Spleen (tissue), 13 donors: ENCODE measurements at places on chromosomes 7 and 10. TPM values are rescaled to one million over a fixed set of nuclear protein-coding genes. Genes with fewer than 3 reads are reported as not detected.

UBN2 gene
- 19.1 TPM for total RNA-seq

CSGALNACT2 gene
- total RNA-seq: 34.3 TPM

TAS2R3 gene
- 4.0 TPM for total RNA-seq

EPHA1 gene
- 4.5 TPM for total RNA-seq

ENTPD1 gene
- 64.1 TPM for total RNA-seq

SCART1 gene
- total RNA-seq: 7.9 TPM

MMP21 gene
- 0.33 TPM for total RNA-seq

CFTR gene
- not detected for total RNA-seq

MUC3A gene
- 0.30 TPM for total RNA-seq

IFIT2 gene
- 18.2 TPM for total RNA-seq

DNA sequence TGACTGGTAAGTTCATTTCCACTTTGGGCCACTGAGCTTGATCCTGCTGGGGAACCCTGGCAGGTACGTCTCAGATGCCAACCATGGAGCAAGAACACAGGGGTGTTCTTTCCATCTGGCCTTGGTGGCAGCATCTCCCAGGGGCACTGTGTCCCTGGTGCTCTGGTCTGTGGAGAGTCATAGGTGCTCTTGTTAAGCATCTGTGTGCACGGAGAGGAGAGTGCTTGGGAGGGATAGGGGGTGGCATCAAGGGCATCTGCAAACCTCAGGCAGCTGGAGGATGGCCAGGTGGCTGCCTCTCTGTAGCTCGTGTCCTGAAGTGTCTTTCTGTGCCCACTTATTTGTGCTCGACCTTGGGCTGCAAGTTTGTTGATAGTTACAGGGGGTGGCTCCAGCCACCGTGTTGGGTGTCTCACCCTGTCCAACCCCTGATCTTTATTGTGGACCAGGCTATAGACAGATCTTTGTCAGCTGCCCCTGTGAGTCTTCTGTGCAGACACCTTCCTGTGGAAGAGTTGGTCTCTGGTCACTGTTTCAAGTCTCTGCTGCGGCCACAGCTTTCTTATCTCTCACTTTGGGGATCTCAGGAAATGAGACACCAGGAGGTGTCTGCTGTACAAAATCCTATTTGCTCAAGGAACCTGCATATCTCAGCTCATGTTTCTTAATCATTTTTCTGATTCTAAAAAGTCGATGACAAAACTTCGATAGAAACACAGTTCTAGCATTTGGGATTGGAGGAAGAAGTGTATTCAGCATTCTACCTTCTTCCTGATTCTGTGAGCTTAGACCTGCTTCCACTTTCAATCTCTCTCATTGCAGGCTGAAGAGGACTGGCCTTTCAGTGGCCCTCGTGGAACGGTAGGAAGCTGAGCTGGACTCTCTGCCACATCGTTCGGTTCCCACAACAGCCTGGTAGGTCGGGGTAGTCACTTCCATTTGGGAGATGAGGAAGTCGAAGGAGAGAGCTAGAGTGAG is 17.2 kb upstream of the GIMAP8 start:
- no peaks in the 10 kb centered on the region for H3K36me3 ChIP-seq
- peak overlapping the region; percentile 4 for H3K4me3 ChIP-seq
- no peaks in the 10 kb centered on the region for H3K27me3 ChIP-seq

DNA sequence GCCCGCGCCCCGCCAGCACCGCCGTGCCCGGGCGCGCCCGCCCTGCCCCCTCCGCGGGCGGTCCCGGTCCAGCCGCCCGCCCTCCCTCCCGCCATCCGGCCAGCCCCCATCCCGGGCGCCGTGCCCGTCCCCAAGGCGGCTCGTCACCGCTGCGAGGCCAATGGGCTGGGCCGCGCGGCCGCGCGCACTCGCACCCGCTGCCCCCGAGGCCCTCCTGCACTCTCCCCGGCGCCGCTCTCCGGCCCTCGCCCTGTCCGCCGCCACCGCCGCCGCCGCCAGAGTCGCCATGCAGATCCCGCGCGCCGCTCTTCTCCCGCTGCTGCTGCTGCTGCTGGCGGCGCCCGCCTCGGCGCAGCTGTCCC is at the start of gene HTRA1:
Gene HTRA1 (plus strand): TSS at position 187 of the 362 bp plus-strand sequence. CDS start 100 bp downstream, at position 287.
- no peak for DNase-seq
- peak within 1 kb of the TSS; percentile 26 for H3K4me3 ChIP-seq
- H3K36me3 ChIP-seq: no peaks in the 10 kb centered on the region

GRCh38 chr10:74047304-74047703 is 49.4 kb downstream of the VCL start:
- peaks cover 13% of the 10 kb centered on the region for H3K36me3 ChIP-seq
- peak overlapping the region; percentile 46 for H3K27ac ChIP-seq
- no peaks in the 10 kb centered on the region for H3K4me1 ChIP-seq
- DNase-seq: no peak

GRCh38 chr10:87675396-87676376 is 16.0 kb downstream of the PAPSS2 start:
- H3K4me3 ChIP-seq: no peak overlapping the region
- no peaks in the 10 kb centered on the region for H3K36me3 ChIP-seq
- H3K27ac ChIP-seq: no peak overlapping the region
- no peaks in the 10 kb centered on the region for H3K4me1 ChIP-seq
- no peaks in the 10 kb centered on the region for H3K27me3 ChIP-seq

DNA sequence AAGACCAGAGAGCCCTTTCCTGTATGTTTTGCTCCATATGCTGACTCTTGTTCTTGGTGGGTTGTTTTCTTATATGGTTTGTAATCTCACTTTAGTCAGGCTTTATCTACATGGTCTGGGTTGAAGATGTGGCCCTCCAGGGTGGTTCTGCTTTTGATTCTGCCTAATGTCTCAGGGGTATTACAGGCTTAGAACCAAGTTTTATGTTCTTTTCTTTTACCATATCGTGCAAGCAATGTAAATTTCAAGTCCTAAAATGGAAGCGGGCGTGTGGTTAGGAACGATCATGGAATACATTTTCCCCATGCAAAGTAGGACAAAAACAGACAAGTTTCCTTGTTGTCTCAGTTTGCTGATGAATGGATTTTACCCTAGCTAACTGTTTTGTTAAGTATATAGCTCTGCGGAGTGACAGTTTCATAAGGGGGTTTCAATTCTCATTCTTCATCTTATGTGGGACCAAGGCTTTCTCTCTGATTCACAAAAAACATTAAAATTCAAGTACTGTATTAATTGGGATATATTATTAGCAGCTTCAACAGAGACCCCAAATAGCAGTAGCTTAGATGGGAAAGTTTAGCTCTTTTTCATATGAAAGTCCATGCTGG is 58.7 kb downstream of the MTURN start:
- no peak overlapping the region for H3K4me3 ChIP-seq
- no peaks in the 10 kb centered on the region for H3K27me3 ChIP-seq
- H3K36me3 ChIP-seq: no peaks in the 10 kb centered on the region
- no peaks in the 10 kb centered on the region for H3K4me1 ChIP-seq
- DNase-seq: no peak

DNA sequence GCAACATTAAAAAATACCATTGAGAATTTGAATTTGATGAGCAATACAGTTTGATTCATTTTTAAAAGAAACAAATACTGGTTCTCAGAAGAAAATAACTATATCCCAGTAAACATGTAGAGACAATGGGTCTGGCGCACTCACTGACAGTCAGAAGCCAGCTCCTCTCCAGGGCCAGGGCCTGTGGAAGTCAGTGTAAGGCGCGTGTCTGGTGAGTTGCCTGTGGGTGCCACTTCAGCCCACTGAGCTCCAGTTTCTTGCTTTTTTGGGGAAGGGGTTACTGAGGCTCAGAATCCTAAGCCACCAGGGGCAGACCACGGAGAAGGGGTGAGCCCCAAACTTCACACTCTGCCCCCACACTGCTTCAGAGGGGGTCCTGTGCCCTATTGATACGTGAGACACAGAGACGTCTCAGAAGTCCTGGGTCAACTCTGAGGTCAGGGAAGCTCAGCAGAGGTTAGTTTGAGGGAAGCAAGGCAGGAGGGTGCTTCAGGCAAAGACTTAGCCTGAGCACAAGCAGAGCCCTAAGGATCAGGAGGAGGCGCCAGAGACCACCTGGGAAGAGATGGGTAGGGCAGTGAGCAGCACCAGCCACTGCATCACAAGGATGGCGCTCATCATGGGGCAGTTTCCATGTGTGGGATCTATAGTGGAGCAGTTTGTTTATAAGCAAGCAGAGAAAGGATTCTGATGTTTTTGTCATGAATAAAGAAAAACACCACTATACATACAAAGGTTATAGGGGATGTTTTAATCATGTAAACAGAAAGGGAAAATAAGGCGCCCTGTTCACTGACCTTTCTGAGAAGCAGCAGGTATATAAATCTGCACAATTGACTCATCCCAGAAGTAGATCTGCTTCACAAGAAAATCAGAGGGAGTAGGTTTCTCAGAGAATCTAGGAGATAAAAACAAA is 95.7 kb downstream of the PKD1L1 start:
- no peaks in the 10 kb centered on the region for H3K27me3 ChIP-seq
- no peak overlapping the region for H3K4me3 ChIP-seq
- no peak for DNase-seq
- no peak overlapping the region for H3K27ac ChIP-seq
- no peaks in the 10 kb centered on the region for H3K4me1 ChIP-seq
- no peaks in the 10 kb centered on the region for H3K36me3 ChIP-seq

GRCh38 chr10:63120554-63120953 is 12.6 kb upstream of the NRBF2 start:
- no peak for DNase-seq
- no peaks in the 10 kb centered on the region for H3K36me3 ChIP-seq
- no peaks in the 10 kb centered on the region for H3K27me3 ChIP-seq

- DNase-seq: peak; percentile 41
- peaks cover 5% of the 10 kb centered on the region for H3K4me1 ChIP-seq
- no peaks in the 10 kb centered on the region for H3K27me3 ChIP-seq
- no peak overlapping the region for H3K27ac ChIP-seq
- H3K4me3 ChIP-seq: no peak overlapping the region
These were observed 58.8 kb downstream of the PARP12 start for GRCh38 chr7:140003913-140004382.

DNA sequence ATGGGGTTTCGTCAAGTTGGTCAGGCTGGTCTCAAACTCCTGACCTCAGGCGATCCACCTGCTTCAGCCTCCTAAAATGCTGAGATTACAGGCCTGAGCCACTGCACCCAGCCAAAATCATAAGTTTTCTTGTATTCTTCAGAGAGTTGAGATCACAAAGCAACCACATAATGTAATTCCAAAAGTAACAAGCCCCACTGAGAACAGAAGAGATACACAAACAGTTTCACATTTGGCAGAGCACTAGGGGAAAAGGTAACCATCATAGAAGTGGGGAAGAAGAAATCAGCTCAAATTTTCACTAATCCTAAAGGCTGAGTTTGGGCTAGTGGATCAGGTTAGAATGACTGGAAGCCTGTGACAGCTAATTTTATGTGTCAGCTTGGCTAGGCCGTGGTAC is 5.4 kb upstream of the CEP41 start:
- H3K4me3 ChIP-seq: no peak overlapping the region
- no peak overlapping the region for H3K27ac ChIP-seq
- peaks cover 5% of the 10 kb centered on the region for H3K4me1 ChIP-seq
- no peaks in the 10 kb centered on the region for H3K27me3 ChIP-seq

DNA sequence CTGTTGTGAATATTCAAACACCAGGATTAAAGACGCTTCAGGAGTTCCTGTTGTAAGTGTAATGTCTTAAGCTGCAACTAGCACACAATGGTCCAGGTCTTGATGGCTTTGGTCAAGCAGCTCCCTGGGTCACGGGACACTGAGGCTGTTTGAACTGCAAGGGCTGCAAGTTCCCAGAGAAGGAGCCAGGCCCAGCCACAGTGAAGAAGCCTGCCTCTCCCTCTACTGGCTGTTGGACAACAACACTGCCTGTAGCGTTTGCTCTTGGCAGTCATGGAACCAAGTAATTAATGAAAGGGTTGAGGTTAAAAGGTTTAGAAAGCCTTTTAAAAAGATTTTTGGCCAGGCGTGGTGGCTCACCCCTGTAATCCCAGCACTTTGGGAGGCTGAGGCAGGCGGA is 31.9 kb upstream of the GUSB start:
- H3K4me3 ChIP-seq: no peak overlapping the region
- H3K27ac ChIP-seq: no peak overlapping the region
- no peaks in the 10 kb centered on the region for H3K27me3 ChIP-seq
- no peak for DNase-seq

DNA sequence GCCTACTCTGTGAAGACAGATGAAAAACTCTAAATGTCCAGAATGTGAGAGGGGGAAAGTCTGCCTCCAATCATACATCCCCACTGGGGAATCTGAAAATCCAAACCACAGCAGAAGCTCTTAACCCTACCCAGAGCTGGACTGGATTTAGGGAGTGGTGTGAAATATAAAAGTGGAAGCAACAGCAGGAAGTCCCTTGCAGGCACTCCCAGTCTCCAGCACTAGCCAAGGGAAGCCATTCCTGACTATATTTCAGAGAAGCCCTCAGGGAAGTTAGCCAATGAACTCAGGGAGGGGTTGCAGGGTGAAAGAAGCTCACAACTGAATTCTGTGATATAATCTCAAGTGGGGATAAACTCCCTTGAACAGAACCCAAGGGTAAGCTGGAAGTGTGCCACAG is 51.5 kb downstream of the CRPPA start:
- no peak overlapping the region for H3K4me3 ChIP-seq
- H3K27me3 ChIP-seq: no peaks in the 10 kb centered on the region
- H3K4me1 ChIP-seq: no peaks in the 10 kb centered on the region
- no peaks in the 10 kb centered on the region for H3K36me3 ChIP-seq

DNA sequence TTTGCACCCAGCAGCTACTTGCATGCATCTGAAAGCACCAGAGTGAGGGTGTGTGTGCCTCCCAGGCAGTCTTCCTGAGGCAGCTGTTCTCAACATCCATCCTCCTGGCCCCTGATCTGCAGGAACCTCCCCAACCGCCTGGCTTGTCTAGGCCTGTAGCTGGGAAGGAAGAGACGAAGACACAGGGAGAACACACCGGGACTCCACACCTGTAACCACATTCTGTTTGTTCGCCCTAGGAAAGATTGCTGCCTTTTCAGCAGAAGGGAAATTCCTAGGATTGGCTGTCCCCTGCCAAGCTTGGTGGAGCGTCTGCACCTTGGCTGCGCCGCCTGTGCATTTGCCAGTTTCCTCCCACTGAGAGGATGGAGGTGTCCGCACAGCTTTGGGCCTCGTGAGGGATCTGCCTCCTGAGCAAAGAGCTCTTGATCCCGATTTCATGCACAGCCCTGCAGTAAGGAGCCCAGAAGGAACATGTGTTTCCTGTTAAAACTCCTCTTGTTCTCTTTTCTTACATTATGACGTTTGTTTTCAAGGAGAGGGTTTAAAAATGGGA is 154.6 kb downstream of the TPST1 start:
- no peaks in the 10 kb centered on the region for H3K4me1 ChIP-seq
- H3K27me3 ChIP-seq: no peaks in the 10 kb centered on the region
- H3K36me3 ChIP-seq: peaks cover 18% of the 10 kb centered on the region
- no peak overlapping the region for H3K4me3 ChIP-seq
- peak; percentile 45 for DNase-seq

GRCh38 chr7:82726038-82726800 is 282.6 kb upstream of the CACNA2D1 start:
- H3K36me3 ChIP-seq: no peaks in the 10 kb centered on the region
- no peak for DNase-seq
- no peaks in the 10 kb centered on the region for H3K27me3 ChIP-seq
- H3K4me1 ChIP-seq: no peaks in the 10 kb centered on the region
- no peak overlapping the region for H3K4me3 ChIP-seq

GRCh38 chr7:463817-464453 is 55.7 kb downstream of the PDGFA start:
- no peaks in the 10 kb centered on the region for H3K36me3 ChIP-seq
- H3K27ac ChIP-seq: peak overlapping the region; percentile 73
- peaks cover 48% of the 10 kb centered on the region for H3K4me1 ChIP-seq
- no peak overlapping the region for H3K4me3 ChIP-seq
